ENCODE measurements at places on chromosomes 6 and 20.

- no peak for DNase-seq
Measured at GRCh38 chr6:24666097-24666640, 530 bp downstream of the TDP2 start.

- no peak for DNase-seq
Measured at GRCh38 chr20:36386236-36386635, 80.1 kb downstream of the DLGAP4 start.

DNA sequence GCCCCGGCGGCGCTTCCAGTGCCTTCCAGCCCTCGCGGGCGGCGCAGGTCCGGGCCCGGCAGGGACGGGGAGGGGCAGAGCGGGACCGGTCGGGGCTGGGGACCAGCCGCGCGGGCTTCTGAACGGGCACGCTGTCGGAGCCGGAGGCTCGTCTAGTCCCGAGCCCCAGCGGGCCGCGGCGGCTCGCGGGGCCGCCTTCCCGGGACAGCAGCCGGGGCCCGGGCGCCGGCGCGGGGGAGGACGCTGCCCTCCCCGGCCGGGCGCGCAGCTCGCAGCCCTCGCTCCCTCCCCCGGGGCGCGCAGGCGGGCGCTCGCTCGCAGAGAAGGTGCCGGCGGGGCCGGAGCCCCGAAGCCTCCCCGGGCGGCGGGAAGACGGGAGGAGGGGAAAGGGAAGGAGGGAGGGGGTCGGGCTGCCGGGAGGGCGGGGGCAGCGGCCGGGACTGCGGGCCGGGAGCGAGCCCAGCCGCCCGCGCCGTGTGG lies 696 bp upstream of the SIRPA start:
- peak; percentile 15 for DNase-seq

DNA sequence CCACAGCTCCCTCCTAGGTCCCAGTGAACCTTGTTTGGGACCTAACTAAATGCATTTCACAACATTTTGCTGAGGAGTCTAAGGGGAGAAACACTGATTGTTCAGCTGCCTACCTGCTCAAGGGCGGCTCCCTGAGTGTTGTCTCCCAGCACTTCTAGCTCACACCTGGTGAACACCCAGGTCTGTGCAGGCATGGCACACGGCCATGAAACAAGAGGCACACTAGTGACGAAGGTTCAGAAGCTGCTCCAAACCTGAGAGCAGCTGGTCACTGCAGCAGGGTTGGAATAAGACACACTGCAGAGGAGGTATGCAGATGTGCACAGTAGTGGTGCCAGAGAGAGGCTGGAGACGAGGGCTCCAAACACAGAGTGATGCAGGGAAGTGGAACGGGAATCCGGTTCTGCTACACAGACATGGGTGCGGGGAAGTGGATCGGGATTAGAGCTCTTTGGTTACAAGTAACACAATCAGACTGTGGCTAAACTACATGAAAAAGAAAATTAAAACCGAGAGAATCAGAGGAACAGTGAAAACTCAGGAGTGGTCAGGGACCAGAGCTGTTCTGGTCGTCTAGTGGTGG lies 486.1 kb upstream of the CDH4 start:
- no peak for DNase-seq

- DNase-seq = no peak
Measured at GRCh38 chr6:105949869-105950268, 136.3 kb upstream of the PRDM1 start.

DNA sequence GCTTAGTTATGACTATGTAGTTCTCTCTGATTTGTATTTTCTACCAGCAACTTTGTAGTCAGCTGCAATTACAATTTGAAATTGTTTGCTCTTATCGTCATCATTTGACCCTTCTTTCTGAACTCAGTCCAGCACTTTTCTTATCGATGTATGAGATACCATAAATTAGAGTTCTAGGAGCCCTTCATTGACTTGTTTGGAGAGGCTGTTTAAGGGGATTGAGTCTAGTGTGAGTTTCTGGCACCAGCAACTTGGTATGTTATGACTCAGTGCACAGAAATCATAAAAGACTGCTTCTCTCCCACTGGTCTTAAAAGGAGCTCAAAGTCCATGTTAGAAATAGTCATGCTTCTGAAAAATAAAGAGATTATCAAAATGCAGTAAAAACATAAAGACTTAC lies 190.3 kb downstream of the TENT5A start:
- DNase-seq = no peak

- DNase-seq = no peak
Measured at GRCh38 chr6:35038076-35038475, 103.1 kb downstream of the TCP11 start.

DNA sequence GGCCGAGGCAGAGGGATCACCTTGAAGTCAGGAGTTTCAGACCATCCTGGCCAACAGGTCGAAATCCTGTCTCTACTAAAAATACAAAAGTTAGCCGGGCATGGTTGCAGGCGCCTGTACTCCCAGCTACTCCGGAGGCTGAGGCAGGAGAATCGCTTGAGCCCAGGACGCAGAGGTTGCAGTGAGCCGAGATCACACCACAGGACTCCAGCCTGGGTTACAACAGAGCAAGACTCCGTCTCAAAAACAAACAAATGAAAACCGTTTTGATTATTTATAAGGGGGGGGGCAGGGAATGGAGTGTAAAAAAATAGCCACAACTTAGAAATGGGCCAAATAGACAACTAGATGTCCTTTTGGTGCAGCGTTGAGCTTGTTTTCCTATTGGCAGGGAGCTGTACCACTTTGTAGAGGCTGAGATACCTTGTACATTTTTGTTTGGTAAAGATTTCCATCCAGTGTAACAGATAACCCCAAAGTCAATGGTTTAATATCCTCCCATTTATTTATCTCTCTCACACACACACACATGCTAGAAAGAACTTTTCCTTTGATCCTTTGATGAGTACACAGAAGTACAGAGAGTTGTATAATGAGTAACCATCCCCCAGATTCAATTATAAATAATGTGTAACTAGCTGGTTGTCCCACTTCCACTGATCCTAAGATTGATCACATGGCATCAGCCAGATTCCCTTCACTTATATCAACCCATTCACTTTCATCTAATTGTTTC lies 477.5 kb downstream of the PRKN start:
- DNase-seq = no peak

DNA sequence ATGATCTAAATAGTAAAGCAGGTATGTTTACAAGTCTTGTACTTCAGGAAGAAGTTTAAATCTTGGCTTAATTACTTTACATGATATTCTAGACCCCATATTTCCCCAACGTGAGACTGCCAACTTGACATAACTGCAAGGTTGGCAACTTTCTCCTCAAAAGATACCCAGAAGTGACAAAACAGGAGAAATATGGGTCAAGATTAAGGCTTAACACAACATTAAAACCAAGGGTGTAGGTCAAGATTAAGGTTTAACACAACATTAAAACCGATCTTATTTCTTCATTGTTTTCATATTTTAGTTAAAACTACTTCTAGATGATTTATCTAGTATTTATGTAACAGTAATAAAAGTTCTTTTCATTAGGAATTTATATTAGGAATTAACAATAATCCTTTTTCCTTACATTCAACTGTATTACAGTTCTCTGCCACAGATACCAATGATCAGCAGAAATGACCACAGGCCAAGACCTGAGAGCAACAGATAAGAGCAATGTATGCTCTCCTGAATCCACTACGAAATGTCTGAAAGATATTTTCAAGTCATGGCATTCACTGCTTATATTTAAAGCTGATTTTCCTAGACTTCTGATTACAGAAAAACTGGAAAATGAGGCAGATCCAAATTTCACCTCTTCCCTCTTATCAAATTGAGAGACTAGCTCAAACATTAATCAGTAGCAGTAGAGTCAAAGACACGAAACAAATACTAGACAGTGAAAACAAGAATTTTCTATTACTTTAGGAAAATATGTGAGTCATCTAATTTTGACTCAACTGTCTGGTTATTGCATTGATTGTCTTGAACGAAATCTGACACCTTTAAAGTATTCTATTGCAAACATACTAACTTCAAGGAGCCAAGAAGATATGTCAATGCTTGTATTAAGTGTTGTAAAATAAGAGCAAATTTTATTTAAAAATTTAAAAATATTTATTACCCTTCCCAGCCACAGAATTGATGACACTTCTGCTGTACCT lies 72.3 kb downstream of the RNGTT start:
- DNase-seq = no peak

DNA sequence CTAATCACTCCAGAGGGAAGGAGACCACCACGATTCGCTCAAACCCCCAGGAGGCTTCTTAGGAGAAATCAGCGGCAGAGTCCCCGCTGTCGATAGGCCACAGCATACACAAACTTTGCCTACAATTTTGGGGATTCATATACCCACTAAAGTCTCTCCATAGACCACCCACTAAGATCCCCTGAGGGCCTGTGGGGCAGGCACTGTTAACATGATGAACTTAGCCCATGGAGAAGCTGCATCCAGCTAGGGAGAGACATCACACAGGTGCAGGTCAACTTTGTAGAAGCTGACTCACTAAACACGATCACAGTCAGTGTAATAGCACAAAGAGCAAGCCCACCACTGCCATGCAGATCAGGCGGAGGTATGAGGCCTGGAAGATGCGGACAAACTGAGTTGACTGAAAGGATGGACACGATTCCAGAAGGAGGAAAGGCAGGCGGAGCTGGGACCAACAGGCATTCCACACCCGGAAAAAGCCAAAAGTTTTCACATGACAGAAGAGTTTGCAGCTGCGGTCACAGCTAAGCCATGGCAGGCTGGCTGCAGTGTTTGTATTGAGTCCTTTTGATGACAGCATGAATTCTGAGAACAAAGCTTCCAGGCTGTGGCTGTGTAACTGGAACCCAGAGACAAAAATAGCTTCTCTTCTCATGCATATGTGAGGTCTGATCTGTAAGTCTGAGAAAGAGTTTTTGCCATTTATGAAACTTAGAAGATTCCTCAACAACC lies 75.7 kb upstream of the QKI start:
- DNase-seq = no peak

- no peak for DNase-seq
Measured at GRCh38 chr6:19587238-19587942, 249.8 kb upstream of the ID4 start.

DNA sequence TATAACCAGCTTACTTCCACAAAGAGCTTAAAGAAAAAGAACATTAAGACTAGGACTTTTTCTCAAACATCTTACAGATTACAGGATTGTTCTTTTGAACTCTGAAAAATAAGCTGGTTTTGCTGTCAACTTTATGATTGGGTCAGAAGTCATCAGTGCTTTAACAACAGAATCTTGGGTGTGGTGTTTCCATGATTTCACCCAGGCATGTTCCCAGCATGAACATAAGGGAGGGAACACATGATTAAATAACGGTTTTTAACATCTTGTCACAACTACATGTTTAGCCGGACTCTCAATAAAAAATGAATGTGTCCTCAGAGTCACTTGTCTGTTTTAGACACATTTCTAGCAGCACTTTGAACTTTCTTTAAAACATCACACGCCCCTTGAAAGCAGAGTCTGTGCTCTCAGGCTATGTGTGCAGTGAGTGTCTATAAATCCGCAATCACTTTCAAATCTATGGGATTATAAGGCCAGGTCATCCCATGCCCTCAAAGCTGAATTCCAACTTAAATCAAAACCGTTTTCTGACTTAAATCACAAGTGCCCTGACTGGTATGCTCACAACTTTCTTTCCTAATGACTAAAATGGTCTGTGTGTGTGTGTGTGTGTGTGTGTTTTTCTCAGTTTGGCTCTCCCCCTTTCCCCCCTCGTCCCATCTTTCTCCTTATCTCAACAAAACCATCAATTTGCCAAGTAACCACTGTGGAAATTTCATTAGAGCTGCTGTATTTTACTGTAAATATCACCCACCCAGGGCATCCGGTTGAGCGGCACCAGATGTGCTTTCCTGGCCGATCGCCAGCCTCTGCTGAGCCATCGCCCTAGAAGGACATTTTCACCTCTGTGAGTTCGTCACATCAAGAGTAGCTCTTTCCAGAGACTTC lies 216.8 kb upstream of the DTNBP1 start:
- DNase-seq = no peak

GRCh38 chr20:58657262-58657661 lies 6.2 kb downstream of the STX16 start:
- no peak for DNase-seq

- no peak for DNase-seq
Measured at GRCh38 chr20:33002087-33002808, 2.0 kb downstream of the SUN5 start.

DNA sequence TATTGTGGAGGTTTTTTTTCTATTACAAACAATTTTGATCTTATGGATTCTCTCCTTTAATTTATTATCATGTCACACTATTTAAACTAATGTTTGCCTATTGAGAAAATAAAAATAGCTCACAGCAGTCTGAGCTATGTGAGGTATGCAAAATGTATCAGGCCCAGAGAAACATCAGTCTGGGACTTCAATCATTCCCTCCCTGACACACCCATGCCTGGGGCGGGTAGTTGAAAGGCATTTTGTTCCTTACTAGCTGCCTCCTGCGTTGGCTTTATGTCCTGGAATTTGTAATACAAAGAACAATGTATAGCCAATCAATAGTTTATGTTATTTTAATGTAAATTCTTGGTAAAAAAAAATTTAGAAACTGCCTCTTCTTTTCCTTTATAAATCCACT lies 403.3 kb downstream of the EPM2A start:
- DNase-seq = no peak

GRCh38 chr6:109241199-109241598 lies 141.1 kb downstream of the CD164 start:
- no peak for DNase-seq

DNA sequence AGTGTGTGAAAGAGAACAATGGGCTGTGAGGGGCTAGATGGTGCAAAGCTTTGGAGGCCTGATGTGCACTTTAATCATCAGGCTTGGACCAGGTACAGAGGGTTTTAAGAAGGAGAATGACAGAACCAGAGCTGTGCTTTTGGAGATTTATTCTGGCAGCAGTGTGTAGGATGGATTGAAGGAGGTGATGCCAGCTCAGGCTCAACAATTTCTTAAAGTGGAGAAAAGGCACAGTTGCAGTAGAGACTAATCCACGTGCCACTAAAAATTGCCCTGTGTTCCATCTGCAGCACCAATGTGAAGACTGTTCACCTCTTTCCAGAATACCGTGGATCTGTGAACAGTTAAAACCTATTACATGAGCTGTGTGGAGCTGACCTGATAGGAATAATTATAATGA lies 134.7 kb downstream of the FUT9 start:
- DNase-seq = no peak

- no peak for DNase-seq
Measured at GRCh38 chr6:43973357-43973756, 153.9 kb downstream of the MRPL14 start.

DNA sequence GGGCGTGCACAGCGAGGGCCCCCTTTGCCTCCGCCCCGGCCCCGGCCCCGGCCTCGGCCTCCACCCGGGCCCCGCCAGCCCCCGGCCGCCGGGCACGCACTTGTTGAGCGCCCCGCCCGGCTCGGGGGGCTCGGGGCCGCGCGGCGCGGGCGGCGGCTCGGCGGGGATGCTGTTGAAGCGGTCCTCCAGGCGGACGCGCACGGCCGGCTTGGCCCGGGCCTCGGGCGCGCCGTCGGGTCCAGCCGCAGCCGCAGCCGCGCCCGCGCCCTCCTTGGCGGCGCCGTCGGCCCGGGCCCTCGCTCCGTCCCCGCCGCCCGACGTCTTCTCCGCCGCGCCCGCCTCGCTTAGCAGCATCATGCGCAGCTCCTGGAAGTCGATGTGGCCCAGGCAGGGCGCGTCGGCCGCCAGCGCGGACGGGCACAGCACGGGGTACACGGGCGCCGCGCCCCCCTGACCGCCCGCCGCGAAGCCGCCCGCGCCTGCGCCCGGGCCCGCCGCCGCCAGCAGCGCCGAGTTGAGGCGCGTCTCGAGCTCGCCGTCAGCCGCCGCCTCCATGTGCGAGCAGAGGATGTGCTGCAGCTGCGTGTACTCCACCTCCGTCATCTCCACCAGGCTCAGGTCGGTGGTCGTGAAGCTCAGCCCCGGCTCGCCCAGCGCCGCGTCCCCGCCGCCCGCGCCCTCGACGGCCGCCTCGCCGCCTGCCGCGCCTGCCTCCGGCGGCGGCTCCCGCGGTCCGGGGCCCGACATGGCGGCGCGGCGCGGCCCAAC lies 514 bp downstream of the TCFL5 start:
- DNase-seq = no peak
